Effector memory CD8-positive, alpha-beta T cell (primary cell): ENCODE measurements at places on chromosomes 3 and 15.

DNA sequence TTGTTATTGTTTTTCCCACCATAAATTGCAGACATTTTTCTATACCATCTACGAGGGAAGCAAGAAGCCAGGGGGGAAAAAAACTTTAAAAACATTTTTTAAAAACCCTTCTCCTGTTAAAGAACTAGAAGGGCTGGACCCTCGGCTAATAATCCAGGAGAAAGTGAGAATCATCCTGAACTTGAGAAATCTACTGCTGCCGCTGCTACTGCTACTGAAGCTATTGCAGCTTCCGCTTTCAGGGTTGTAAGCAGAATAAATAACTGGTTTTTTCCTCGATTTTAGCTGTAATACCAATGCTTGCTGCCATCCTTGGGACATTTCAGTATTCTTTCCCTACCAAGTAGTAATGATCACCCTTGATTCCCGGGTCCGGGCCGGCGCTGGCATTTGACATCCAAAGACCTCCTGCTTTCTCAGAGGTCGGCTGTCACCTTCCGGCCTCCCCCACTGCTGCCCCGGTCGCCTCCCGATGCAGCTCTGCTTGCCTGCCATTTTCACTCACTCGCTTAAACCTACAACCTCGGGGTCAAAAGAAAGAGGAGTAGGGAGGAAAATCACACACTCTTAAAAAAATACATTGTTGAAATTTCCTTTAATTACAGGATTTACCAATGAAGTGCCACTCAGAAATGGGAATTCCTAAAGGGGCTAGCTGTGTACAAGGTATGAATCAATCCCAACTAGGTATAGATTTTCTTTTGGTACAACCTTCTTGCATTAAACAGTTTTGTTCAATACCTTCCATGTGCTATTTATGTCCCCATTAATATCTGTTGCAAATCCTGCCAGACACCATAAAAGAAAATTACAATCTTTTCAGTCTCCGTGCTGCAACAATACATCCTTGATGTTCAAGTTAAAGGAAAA is 674 bp upstream of the MECOM start:
- no peak for DNase-seq

GRCh38 chr3:12926660-12927059 is 85.3 kb upstream of the RPL32 start:
- no peak for DNase-seq

GRCh38 chr15:89130201-89130600 is 41.9 kb downstream of the ABHD2 start:
- peak; percentile 26 for DNase-seq

- DNase-seq, result no peak
Measured at GRCh38 chr3:48696156-48696555, 10.4 kb upstream of the NCKIPSD start.

- DNase-seq, result peak; percentile 48
Measured at GRCh38 chr3:45965653-45966052, 22.4 kb downstream of the CXCR6 start.

GRCh38 chr15:82832601-82833361 is 23.4 kb downstream of the WHAMM start:
- DNase-seq, result no peak

- DNase-seq, result no peak
Measured at GRCh38 chr3:176953106-176954060, 243.9 kb downstream of the TBL1XR1 start.

- no peak for DNase-seq
Measured at GRCh38 chr3:61668317-61668864, 107.0 kb downstream of the PTPRG start.

- no peak for DNase-seq
Measured at GRCh38 chr3:146884296-146884695, 279.1 kb upstream of the PLSCR5 start.

DNA sequence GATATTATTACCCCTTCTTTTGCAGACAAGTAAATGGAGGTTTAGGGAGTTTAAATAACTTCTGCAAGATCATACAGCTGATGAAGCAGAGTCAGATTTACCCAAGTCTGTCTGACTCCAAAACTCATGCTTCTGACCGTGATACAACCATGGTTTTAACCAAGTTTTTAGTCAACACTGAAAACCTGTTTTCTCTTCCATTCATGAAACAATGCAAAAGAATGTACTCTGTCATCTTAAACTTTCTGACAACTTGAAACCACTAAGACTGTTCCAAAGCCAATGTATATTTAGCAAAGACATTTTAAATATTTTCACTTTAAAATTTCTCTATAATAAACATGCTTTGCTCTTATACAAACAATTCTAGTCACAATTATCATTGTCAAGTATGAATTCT is 77.0 kb upstream of the RBMS3 start:
- no peak for DNase-seq

DNA sequence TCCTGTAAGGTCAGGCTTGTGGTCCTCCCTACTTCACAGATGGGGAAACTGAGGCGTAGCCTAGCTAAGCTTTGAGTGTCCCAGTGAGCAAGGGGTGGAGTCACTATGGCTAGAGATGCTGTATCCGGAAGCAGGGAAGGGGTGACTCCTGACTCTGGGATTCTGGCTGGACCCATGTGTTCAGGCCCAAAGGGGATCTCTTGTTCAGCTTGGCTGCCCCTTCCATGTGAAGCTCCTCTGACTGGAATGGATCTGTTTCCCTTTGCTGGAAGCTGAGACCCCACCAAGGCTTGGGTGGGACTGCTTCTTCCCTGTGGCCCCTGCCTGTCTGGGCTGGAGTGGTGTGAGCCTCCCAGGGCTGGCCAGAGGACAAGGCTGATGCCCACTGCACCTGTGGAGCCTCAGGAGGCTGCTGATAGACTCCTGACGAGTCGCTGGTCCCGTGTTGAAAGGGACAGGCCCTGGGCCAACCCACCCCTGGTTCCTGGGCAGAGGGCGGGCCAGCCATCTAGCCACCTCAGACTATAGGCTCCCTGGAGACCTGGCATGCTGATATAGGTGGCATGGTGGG is 1.0 kb downstream of the MAPKAPK3 start:
- DNase-seq, result no peak

- DNase-seq, result no peak
Measured at GRCh38 chr3:54631516-54632325, 296.1 kb downstream of the LRTM1 start.

DNA sequence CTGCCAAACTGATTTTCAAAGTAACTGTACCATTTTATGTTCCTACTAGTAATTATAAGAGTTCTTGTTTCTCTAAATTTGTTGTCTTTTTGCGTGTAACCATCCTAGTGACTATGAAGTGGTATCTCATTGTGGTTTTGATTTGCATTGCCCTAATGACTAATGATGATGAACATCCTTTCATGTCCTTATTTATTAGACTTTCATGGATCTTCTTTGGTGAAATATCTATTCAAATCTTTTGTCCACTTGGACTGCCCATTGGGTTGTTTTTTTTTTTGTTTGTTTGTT is 3.6 kb downstream of the OXSR1 start:
- no peak for DNase-seq

DNA sequence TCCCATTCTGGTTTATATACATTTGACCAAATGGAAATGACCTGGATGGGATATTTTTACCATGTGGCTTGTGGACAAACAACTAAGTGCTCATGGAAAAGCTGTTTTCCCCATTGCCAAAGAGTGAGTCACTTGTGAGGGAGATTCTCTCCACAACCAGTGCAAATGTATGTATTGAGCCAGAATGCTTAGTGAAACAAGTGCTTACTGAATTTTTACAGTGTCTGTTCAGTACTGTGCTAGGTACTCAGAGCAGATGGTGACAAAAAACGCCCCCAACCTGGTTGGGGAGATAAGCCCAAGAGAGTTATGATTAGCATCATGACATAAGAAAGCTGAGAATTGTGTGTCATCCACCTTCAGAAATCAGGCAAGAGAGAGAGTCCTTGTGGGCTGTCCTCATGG is 2.3 kb downstream of the CHP1 start:
- DNase-seq, result no peak

DNA sequence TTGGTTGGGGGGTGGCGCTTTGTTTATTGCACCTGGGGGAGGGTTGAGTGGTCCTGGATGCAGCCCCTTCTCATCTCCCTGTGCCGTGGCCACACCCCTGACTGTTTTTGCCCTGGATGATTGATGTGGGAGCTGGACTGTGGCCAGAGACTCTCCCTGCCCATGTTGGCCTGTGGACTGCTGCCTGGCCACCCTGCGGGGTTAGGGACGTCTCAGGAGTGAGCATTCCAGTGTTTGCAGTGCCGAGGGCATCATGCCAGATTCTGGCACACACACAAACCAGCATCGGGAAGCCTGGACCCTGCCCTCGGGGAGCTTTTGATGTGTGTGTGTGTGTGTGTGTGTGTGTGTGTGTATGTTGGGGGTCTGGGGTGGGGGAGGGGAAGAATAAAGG is 15.8 kb downstream of the APBA2 start:
- no peak for DNase-seq

DNA sequence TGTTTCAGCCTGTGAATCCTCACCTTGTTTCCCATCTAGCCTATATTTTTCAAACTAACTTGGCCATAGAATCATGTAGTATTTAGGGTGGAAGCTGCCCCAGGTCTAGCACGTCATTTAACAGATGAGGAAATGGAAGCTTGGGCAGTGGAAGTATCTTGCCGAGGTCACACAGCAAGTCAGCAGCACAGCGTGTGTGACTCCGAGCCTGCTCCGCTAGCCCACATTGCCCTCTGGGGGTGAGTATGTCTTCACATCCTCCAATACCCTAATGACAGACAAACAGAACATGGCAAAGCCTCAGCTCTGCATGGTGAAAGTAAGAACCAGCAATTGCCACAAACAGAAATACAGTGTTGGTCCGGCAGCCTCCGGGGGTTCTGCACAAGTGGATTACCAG is 2.2 kb upstream of the CCR5 start:
- DNase-seq, result peak; percentile 68

DNA sequence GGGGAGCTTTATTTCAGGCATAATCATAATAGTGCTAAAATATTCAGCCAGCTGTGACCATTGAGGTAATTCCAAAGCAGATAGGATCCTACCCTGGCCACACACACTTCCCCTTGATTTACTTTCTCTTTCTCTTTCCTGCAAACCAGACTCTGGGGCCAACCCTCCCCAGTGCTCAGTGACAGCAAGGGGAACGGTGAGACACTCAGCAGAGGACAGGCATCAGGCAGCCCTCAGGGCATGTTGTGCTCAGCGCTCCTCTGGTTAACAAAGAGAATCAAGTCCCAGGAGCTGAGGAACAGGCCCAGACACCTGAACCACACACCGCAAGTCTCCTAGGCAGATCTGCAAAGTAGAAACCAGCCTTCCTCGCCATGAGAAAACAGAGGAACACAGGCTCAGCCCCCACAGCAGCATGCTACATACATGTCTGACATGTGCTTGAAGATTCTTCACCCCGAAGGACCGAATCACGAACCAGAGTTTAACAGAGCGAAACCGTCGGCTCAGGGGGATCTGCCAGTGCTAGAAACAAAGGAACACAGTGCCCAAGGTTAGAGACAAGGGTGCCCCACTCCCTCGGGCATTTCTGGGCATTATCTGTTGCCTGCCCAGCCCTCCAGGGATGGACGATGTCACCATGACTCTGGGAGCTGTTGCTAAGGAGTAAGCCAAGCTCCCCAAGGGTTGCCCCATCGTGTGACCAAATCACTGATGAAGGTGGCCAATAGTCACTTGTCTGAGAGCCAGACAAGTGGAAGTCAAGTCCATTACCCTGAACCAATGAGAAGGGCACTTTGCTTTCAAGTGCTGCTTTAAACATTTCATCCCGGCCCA is 17.5 kb downstream of the HDC start:
- DNase-seq, result peak; percentile 31

- DNase-seq, result no peak
Measured at GRCh38 chr15:75037685-75038084, 14.3 kb downstream of the PPCDC start.

DNA sequence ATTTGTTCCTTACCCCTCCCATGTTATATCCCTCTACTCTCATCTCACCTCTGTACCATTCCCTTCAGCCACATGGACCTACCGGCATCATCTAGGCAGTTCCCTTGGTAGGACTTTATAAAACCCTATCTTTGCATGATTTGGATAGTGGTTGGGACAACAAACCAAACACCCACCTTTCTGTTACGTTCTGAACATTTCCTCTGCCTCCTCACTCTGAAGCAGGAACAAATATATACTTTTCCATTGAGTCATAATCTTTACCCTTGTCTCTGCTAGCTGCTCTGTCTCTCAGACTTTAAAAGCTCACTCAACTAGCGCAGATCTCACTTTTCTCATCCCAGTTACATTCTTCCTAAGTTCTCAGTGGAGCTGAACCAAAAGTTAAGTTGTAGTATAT is 17.8 kb downstream of the UBXN7 start:
- no peak for DNase-seq

- DNase-seq, result no peak
Measured at GRCh38 chr3:103653996-103654395, 1219.2 kb downstream of the ZPLD1 start.

DNA sequence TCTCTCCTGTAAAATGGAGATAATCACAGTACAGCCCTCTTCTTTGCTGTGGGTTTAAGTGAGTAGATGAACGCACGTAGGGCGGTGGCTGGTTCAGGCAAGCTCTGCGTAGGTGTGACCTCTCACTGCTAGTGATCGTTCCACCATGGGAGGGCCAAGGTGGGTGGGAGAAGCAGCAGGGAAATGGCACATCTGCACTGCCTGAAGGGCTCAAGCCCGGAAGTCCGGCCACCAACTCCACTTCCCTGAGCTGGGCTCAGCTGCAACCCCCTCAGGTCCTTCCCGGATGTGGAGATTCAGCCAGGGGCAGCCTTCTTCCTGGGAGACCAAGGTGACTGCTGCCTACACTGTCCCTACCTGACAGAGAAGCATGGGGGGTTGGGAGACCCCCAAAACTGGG is 102.9 kb downstream of the ADCY5 start:
- no peak for DNase-seq

DNA sequence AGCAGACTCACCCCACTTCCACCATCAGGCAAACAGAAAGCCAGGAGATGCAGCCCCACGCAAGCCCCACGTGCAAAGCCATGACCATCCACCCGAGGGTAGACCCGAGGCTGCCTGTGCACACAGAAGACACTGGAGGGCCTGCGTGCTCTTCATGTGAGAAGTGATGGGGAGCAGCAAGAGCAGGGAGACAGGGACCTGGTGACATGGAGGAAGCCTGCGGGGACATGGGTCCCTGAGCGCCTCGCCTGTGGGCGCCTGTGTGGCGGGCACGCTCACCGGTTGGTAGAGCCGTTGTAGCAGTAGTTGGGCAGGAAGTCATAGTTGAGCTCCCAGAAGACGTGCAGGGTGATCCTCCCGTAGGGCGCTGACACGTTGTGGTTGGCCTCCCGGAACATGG is 65.0 kb downstream of the NIPA2 start:
- DNase-seq, result no peak

- no peak for DNase-seq
Measured at GRCh38 chr15:70521576-70522322, 241.6 kb downstream of the UACA start.

GRCh38 chr3:9087831-9088413 is 124.7 kb upstream of the RAD18 start:
- DNase-seq, result no peak

DNA sequence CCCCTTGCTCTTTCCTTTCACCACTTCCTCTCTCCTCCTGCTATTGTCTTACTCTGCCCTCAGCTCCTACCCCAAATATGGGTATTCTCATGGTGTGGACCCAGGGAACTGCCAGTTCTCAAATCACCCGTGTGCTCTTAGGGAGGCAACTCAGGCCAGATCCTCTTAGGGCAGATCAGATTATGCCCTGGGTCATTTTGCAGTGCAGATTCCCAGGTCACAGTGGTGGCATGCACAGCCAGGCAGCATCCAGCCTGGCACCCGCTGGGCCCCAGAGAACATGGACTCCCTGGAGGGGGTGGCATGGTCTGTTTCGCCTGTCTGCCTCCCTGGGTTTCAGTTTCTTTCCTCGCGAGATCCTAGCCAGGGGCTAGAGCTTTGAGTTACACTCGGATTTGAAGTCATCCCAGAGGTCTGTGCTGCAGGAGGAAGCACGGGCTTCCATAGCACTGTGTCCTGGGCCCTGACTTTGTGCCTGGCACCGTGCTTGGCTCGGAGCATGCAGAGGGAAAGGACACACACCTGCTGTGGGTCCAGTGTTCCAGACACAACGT is 96.1 kb downstream of the TOP2B start:
- DNase-seq, result no peak
